ENCODE measurements at places on chromosomes 5 and 9.

DNA sequence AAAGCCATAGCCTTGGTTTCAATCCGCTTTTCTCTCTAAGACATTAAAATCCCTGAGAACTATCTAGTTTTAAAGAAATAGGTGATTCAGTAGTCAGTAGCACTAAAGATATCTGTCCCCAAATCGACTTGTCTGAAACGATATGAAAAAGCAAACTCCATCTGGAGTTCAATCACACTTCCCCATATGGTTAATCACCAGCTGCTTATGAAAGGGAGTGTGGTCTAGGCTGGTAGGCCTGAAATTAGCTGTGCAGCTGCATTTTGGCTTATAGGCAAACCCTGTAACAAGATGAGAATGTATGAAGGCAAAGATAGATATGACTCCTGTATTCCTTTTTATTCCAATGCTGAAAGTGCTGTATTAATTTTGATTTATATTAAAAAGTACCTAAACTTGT, 65.9 kb downstream of the DMRTA1 start:
- DNase-seq = no peak

- no peak for DNase-seq
Measured at GRCh38 chr5:18314192-18314778, 680.0 kb downstream of the TAF11L14 start.

DNA sequence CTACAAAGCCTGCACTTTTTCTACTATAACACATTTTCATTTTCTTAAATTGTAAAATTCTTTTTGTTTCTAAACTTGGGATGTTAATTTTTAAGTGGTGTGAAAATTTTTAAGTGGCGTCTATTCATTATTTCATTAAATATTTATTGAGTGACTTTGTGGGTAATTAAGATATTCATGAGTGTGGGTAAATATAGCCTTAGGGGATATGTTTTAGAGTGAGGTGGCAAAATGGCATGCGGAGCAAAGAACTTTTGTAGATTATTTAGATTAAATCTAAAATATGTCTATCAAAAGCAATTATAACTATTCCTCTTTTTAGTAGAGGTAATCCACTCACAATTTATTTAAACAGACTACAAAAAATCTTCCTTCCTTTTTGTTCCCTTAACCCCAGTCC, 188.4 kb downstream of the PCSK1 start:
- no peak for DNase-seq

- no peak for DNase-seq
Measured at GRCh38 chr5:28014779-28015178, 976.4 kb upstream of the CDH9 start.

DNA sequence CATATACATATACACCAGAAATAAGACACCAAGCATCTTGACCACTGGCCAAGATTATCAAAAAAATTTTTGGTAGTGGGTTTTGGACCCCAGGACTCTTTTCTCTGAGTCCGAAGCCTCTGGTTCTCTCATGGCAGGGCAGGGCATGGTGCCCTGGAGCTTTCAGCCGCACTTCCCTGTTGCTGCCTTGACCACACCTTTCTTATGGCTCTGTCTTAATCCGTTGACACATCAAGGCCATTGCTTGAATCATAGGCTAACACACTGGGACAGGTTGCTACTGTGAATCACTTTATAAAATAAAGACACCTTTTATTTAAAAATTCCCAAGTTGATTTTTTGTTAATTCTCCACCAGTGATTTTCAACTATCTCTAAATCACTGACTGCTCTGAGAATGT, 45.4 kb upstream of the CAST start:
- no peak for DNase-seq

- DNase-seq = no peak
Measured at GRCh38 chr5:35622974-35623373, 5.3 kb downstream of the SPEF2 start.

DNA sequence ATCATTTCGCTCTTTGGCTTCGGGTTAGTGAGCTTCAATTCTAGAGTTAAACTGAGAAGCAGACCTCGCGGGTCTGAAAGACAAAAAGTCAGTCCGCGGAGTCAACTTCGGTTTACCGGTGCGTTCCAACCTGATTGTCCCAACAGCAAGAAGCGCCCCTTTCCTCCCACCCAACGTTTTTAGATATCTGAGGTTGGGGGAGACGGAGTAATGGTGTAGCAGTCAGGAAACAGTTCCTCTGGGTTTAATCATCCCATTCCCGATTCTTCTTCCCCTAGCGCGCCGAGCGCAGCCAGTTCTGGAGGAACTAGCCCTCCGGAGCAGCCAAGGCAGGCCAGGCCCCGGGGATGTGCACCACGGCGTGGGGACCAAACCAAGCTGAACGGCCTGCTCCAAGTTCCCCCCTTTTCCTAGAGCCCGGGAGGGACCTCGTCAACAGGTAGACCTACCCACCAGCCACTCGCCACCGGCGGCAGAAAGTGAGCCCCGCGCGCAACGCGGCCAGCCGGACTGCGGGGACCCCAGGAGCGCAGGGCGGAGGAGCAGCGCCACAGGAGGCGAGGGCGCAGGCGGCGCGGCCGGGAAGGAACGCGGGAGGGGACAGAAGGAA, 622 bp upstream of the ISL1 start:
- no peak for DNase-seq

DNA sequence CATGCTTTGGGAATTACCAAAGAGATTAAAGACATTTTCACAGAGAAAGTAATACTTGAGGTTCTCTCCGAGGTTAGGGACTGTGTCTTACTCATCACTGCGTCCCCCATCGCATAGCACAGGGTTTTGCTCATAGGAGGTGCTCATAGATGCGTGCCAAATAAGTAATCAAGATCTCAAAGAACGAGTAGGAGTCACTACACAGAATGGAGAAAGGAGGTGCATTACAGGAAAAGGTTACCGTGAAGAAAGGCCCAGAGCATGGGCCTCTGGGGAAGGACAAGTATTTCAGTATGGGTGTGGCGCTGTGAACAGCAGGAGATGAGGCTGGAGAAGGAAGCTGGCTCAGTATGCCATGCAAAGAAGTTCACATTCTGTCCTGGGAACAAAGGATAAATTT, 182.4 kb downstream of the ACTL7B start:
- no peak for DNase-seq

GRCh38 chr5:150562832-150563231, 54.9 kb downstream of the NDST1 start:
- DNase-seq = no peak

DNA sequence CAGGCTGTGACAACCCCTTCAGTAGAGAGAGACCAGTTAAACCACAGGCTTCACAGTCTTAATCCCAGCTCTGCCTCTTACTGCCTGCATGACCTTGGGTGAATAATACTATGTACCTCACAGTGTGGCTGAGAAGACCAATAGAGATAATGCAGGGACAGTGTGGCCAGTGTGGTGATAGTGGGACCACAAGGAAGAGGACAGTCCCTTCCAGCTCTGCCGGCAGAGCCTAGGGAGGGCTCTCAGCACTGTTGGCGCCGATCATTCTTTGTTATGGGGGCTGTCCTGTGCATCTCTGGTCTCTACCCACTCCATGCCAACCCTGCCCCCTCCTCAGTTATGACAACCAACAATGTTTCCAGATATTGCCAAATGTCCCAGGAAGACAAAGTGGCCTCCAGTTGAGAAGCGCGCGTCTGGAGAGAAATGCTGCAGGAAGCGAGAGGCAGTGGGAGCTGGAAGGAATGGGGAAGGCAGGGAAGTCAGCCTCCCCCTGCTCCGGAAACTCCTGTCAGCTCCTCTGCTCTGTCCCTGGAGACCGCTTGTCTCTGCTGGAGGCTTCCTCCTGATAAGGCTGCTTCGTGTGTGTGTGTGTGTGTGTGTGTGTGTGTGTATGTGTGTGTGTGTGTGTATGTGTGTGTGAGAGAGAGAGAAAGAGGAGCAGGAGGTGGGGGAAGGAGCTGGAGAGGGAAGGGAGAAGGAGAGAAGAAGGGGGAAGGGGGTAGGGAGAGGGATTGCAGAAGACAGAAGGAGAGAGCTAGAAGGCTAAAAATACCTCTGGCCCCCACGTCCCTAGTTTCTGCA, 31.8 kb upstream of the FABP6 start:
- no peak for DNase-seq

GRCh38 chr5:38093855-38094254, 164.5 kb upstream of the EGFLAM start:
- DNase-seq = no peak

DNA sequence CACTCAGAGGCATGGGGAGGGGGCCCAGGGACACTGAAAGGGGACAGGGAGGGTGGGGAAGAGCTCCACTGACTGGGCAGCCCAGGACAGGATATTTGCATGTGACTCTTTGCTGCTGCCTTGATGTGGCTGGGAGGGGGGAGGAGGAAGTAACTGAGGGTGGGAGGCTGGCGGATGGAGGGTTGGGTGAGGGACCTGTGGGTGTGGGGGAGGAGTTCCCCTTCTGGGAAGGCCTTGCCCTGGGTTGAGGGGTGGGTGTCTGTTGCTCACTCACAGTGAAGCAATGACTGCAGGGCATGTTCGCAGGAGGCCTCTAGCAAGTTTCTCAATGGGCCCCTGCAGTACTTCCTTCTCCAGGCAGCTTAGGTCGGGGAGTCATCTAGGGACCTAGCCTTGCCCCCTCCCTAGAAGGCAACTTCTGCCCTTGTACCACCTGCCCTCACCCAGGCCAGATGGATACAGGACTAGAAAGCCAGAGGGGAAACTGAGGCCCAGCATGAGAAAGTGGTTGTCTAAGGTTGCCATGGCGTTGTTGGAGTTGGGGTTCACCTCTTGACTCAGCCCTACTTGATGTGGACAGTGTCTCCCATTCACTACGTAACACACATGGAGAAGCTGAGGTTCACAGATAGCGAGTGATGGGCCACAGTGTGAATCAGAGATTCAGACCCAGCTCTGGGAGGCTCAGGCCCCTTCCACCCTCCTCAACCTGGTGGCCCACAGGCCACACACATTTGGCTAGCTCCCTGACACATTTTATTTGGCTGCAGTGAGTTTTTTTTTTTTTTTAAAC, 3.0 kb downstream of the GRK6 start:
- DNase-seq = peak; percentile 66

DNA sequence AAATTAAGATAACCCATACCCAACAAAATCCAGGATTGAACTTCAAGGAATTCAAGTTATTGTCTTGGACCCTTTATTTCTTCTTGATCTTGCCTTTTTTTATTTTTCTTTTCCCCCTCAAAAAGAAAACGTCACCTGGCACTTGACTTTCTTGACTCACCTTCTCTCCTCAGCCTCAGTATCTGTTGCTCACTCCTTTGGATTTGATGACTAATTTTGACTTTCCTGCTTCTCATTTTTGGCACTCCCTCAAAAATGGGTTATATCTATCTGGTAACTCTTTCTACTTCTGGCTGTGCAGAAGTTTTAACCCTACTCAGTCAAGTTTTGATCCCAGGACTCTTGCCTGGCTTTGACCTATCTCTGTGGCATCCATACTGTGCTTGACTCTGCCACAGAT, 66.6 kb upstream of the SPATA31D4 start:
- no peak for DNase-seq

GRCh38 chr5:168125445-168126199, 165.8 kb upstream of the WWC1 start:
- no peak for DNase-seq

GRCh38 chr9:123069010-123069481, 35.6 kb downstream of the GPR21 start:
- no peak for DNase-seq

DNA sequence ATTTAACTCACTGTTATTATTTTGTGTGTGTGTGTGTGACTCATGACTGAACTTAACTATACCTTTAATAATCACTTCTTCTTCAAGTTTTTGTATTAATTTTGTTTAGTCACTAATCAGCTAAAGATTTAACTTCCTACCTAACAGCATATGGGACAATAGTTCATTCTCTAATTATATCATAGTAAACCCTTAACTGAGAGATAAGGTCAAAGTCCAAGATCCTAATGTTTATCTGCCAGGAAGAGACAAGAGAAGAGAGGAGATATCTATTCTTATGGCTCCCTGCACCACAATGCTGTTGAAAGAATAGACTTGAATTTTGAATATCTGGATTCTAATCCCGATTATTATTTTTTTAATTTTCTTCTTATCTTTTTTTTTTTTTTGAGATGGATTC, 28.1 kb downstream of the FREM1 start:
- no peak for DNase-seq

DNA sequence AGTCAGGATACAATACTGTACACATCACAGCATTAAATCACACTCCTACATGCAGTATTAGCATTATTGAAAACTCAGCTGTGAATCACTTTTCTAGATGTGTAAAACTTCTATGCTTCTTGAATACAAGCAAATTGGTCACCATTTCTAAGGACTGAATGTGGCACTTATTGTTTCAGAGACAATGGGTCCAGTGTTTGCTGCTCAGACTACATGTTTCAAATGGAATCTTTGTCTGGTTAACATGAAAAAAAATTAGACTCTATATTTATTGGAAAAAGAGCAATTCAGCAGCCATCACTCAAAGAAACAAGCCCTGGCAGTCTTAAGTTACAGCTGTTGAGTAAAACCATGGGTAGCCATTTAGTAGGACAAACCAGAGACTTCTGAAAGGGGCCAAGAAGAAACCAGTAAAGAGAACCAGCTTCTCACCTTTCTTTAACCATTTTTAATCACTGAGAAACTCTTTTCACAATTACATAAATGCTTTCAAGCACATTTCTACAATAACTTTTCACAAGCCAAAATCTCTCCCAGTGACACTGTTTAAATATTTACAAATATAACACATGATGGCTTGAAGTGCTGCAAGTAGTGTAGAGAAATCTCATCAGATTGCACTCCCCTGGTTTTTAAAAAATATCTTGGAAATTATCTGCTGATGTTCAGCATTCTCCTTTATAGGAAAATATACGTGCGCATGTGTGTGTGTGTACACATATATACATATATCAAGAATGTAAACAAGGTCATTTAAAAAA, 35.2 kb downstream of the OR2K2 start:
- no peak for DNase-seq

DNA sequence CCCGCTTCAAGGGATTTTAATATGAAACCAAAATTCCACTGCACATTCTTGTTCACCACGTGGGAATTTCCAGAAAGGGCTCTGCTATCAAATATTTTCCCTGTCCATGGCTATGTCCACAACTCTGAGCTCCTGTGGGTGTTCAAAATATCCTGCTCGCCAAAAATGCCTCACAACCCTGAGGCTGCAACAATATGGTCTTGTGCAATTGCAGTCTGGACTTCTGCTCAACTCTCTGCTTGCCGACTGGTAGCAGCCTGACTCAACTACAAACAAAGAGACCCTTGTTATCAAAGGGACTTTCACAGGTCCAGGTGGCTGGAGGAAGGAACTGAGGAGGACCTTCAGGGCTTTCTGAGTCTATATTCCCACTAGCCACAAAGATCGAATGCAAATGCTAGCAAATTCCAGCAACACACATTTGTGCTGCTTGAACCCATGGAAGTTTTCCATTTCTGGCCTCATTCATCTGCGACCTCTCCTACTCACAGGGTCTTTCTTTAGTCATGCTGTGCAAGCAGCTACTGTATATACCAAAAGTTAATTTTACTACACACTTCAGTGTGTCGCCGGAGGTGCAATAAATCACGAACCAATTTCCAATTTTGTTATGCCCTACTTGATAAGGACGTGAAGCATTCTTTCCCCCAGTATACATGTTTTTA, 169.2 kb upstream of the SLC30A5 start:
- DNase-seq = no peak

DNA sequence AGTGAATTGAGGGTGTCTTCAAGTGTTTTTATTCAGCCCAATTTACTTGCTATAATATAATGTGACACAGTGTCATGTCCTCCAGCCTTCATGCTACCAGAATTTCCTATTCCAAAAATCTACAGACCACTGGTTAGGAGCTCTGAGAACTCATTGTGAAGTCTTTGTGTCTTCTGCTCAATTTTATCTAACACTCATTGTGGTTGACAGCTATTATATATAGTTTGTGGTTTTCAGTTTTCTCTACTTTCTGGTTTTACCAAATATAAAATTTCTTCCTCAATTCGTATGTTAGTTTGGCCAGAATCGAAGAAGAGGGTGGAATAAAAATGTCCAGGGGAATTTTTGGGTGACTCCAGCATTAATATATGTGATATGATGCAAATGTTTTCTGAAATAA, 509.3 kb upstream of the NUDT12 start:
- DNase-seq = no peak
